Fibroblast of villous mesenchyme (primary cell): ENCODE measurements at places on chromosomes 13 and 19. TPM values are rescaled to one million over a fixed set of nuclear protein-coding genes. Genes with fewer than 3 reads are reported as not detected.

Gene DIRAS1
- under 0.01 and 0.32 TPM in 2 replicates for total RNA-seq

Gene HSH2D
- not detected in 2 replicates for total RNA-seq

Gene FGF22
- not detected in 2 replicates for total RNA-seq

Gene C19orf85
- not detected in 2 replicates for total RNA-seq

Gene CKM
- 0.43 TPM in 1 of 2 replicates, not detected in the other for total RNA-seq

Gene PSPN
- 0.97 and 1.7 TPM in 2 replicates for total RNA-seq

Gene ZNF699
- total RNA-seq = 11.7 and 14.8 TPM in 2 replicates

Gene FAM83E
- total RNA-seq = 0.32 and 1.3 TPM in 2 replicates

Gene FCHO1
- 0.43 and 0.64 TPM in 2 replicates for total RNA-seq

Gene UHRF1
- 34.1 and 36.1 TPM in 2 replicates for total RNA-seq

Gene IQCN
- 0.86 and 0.97 TPM in 2 replicates for total RNA-seq

Gene STAP2
- total RNA-seq = 9.9 and 10.6 TPM in 2 replicates
